Astrocyte of the cerebellum (primary cell): ENCODE measurements at places on chromosomes 16 and 17.

DNA sequence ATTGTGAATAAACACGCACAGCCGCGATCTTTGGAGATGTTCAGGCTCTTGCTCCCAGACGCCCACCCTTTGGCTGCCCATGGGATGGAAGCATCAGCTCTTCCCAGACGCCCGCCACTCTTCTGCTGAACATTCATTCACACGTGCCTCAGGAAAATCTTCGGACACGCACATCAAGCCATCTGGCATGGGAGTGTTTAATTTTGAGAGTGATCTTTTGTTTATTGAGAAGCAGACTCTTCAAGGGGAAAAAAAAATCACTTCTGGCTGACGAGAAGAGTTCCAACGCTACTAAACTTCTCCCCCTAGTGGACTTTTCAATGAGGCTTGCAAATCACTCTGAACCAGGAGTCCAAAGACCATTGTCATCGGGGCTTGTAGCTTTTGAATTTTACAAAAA, 62.0 kb upstream of the NUDT7 start:
- peak; percentile 55 for DNase-seq

GRCh38 chr17:16273929-16274339, 56.9 kb downstream of the PIGL start:
- DNase-seq: no peak

GRCh38 chr17:72518753-72519597, 398.2 kb downstream of the SOX9 start:
- no peak for DNase-seq

- peak; percentile 75 for DNase-seq
These were observed at the start of the genes ACADVL and DLG4 for GRCh38 chr17:7219812-7220592. ACADVL (plus strand) TSS chr17:7219938; CDS start chr17:7219985, 47 bp downstream. DLG4 (minus strand) TSS chr17:7219836.

DNA sequence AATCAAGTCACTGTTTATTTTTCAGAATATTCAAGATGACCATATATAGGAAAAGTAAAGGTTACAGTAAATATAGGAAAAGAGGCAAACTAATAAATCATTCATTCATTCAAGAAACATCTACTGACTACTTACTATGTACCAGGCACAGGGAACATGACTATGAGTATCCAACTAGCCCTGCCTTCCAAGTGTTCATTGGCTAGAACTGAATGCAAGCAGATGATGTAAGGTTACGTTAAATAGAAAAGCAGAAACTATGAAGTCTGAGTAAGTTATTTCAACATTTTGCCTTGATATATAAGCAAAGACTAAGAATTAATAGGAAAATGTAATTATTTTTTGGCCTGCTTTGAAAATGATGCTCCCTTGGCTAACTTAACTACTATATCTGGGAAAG, 36.7 kb downstream of the SPAG9 start:
- DNase-seq: no peak

DNA sequence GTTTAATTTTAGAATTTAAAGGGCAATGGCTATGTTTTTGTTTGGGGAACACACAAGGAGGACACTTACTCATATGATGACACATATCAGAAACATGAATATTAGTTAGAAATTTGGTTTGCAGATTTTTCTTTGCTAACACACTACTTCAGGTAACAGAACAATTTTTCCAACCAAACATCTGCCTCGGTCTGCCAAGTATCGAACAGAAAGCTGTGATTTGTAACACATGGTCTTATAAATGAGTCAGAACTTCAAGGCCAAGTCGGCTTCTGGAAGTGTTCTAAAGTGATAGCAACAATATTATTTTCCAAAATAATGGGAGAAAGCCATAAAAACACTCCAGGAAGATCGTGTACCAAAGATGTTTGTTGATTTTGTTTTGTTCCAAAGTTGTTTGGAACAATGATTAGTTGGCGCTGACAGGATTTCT, 75.9 kb upstream of the PMFBP1 start:
- DNase-seq: peak; percentile 22

GRCh38 chr17:46035112-46035818, 36.2 kb downstream of the STH start:
- DNase-seq: no peak

DNA sequence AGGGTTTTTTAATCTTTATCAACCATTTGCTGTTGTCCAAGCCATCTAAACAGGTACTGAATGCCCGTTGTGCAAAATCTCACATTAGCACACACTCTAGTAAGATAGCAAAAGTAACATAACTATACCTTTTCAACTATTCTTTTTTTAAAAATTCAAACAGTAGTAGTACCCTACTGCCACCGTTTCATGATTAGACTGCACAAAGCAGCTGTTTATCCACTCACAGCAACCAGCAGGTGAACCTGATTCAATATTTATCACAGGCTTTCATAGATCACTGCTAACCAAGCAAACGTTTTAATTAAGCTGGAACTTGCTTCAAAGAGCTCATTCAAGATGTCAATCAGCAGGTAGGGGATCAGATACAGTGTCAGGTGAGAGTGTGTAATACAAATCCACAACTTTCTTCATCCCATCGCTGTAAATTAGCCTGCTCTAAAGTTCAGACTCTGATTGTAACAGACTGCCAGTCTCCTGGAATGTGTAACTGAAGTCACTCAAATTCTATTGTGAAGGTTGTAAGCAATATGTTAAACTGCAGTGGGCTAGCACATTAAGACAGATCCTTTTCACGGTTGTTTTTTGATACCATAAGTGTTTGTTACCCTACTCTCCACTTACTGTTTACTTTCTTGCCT, 47.3 kb downstream of the BRIP1 start:
- no peak for DNase-seq
